ENCODE measurements at places on chromosomes 1 and 21.

DNA sequence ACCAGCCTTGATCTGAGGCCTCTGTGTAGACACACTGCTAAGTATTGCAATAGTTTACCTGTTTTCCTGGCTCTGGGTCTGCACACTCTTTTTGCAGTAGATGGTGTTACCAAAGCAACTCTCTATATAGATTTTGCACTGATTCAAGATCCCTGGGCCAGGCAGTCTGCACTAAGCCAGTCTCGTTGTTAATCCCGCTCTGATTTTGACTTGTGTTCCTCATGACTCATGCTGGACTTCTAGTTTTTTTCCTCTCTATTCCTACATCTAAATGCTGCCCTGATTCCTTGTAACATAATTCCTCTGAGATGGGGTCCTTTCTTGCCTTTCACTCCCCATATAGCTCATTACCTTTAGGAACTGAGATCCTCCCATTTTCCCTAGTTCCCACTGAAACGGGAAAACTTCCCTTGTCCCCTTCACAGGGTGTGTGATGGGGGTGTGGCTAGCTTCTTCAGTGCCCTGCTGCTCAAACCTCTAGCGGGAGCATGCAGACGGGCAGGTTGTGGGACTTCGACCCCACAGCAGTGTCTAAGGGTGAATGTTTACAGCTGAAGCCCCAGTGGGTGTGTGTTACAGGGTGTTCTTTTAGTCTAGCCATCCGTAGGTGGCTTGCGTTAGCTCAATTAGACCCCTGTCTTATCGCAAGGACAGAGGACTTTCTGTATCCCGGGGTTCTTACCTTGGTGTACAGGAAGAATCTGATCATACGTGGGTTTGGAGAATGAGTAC is 106.5 kb upstream of the RAB3GAP2 start:
- no peak for DNase-seq

- no peak for DNase-seq
These were observed 46.3 kb downstream of the SLC9A1 start for GRCh38 chr1:27108588-27108987.

GRCh38 chr1:193538003-193538354 is 351.6 kb upstream of the B3GALT2 start:
- DNase-seq = no peak

DNA sequence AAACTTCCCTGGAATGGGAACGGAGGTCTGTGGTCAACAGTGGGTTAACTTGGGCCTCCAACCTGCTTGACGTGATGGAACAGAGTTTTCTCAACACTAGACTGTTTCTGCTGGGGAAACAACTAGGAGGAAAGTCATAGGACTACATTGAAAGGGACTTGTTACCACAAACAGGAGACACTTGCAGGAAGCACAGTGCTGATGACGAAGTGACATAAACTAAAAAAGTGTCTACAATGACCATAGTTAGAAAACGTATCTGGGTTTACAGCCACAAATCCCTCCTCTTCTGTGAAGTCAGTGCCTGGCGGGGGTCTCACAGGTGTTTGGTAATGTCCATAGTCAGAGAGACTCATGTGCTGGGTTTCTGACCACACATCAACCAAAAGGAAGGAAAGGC is 86.3 kb downstream of the FCRL5 start:
- no peak for DNase-seq

GRCh38 chr1:59006289-59006658 is 222.4 kb upstream of the JUN start:
- DNase-seq = no peak

DNA sequence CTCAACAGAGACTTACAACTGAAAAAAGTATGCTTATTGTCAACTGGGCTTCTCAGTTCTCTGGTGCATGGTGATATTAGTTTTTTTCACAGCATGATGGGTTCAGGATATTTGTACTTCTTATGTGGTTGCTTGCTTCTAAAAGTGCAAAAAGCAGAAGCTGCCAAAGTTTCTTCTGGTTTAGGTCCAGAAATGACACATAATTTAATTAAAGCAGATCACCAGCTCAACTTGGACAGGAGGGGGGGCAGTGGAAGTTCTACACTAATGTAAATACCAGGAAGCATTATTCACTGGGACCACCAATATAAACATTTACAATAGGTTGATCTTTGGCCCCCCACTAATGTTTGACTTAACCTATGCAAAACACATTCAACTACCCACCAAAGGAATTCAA is 354.8 kb upstream of the BRINP3 start:
- DNase-seq = no peak

DNA sequence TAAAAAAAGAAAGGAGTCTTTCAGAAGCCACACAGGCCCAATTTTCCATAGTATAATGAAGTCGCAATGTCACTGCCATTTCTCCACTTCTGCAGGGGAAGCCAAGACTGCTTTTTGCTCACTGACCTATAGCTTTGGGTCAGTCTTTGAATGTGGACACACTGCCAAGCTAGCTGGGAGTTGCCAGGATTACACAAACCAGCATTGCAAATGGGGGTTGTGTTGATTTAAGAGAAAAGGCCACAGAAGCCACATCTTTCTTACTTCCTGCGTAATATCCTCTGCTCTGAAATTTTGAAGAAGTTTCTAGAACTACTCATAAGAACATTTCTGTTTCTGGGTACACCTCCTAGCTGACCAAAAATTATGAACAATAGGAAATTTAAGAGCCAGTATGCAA is 45.8 kb upstream of the SAMSN1 start:
- no peak for DNase-seq

DNA sequence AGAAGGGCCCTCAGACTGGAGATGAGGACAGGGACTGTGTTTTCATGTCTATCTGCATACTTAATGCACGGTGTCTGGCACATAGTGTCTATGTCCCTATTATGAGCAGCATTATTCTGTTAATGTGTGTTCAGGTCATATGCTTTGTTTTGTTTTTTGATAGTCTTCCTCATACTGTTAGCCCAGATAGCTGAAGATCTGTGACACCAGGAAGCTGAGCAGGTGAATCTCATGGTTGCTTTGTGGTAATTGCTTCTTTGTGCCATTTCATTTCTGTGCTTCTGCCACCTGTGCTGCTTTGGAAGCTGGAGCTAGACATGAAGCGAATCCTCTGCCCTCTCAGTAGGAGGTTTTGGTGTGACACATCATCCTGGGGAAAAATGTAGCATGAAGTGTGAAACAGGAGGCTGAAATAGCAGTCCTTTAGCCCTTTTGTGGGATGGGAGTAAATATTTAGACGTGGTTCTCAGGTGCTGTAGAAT is 15.8 kb downstream of the SMAP2 start:
- DNase-seq = no peak
